ENCODE measurements at places on chromosomes 16 and 17. TPM values are rescaled to one million over a fixed set of nuclear protein-coding genes. Genes with fewer than 3 reads are reported as not detected.

Gene STX4
- 39.2 TPM for total RNA-seq

Gene COPZ2
- not detected for total RNA-seq

Gene SLC9A5
- total RNA-seq = 8.5 TPM

Gene PLA2G10
- total RNA-seq = 0.54 TPM

Gene CSH2
- total RNA-seq = 0.43 TPM

Gene HIC1
- 0.19 TPM for total RNA-seq

DNA sequence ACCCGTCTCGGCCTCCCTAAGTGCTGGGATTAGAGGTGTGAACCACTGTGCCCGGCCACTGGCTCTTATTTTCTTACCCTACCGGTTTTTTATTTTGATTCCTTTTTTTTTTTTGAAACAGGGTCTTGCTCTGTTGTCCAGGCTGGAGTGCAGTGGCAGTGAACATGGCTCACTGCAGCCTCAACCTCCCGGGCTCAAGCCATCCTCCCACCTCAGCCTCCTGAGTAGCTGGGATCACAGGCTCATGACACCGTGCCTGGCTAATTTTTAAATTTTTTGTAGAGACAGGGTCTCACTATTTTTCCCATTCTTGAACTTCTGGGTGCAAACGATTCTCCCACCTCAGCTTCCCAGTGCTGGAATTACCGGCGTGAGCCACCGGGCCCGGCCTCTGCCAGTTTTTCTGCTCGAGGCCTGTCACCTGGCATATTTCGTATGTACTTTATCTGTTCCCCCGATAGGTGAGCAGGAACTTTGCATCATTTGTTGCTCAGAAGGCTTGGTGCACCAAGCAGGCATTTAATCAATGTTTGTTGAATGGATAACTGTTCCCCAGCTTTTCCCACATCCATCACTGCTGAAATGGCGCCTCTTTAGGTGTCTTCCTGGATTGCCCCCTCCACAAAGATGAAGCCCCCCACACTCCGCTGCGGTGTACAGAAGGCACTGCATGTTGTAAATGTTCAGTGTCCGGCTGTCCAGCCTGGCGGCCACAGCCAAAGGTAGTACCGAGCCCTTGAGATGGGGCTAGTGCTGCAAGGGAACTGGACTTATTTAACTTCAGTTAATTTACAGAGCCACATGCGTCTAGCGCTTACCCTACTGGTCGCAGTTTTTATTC lies 858 bp upstream of the TELO2 start:
- H3K27me3 ChIP-seq = no peaks in the 10 kb centered on the region
- H3K4me1 ChIP-seq = no peaks in the 10 kb centered on the region
- H3K27ac ChIP-seq = peak overlapping the region; percentile 84
- DNase-seq = no peak
- peaks cover 11% of the 10 kb centered on the region for H3K36me3 ChIP-seq

GRCh38 chr17:66494023-66494803 lies 191.8 kb downstream of the PRKCA start:
- no peaks in the 10 kb centered on the region for H3K27me3 ChIP-seq
- H3K27ac ChIP-seq = no peak overlapping the region
- no peaks in the 10 kb centered on the region for H3K36me3 ChIP-seq
- DNase-seq = no peak
- no peak overlapping the region for H3K4me3 ChIP-seq
- H3K4me1 ChIP-seq = 0 out of 2 replicates have a peak, but pooled peaks cover 2% of the 10 kb centered on the region

GRCh38 chr17:46782250-46782953 lies 36.1 kb downstream of the WNT3 start:
- no peaks in the 10 kb centered on the region for H3K36me3 ChIP-seq
- H3K27ac ChIP-seq = no peak overlapping the region
- no peaks in the 10 kb centered on the region for H3K4me1 ChIP-seq
- H3K4me3 ChIP-seq = no peak overlapping the region

DNA sequence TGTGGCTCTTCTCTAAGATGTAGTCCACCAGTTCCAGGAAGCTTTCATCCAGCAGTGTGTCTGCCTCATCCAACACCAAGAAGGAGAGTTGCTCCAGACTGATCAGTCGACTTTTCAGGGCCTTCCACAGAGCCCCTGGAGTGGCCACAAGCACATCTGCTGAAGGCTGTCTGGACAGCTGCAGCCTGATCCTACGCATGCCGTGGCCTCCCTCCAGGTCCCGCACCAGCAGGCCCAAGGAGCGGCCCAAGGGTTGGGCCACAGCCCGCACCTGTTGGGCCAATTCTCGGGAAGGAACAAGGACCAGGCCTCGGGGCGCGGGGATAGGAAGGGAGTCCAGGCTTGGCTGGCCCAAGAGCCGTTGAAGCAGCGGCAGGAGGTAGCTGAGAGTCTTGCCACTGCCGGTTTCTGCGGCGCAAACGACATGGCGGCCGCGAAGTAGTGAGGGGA lies 729 bp downstream of the DDX28 start:
- H3K4me3 ChIP-seq = peak overlapping the region; percentile 99
- peak overlapping the region; percentile 97 for H3K27ac ChIP-seq
- H3K27me3 ChIP-seq = no peaks in the 10 kb centered on the region
- no peaks in the 10 kb centered on the region for H3K36me3 ChIP-seq
- H3K4me1 ChIP-seq = peaks cover 8% of the 10 kb centered on the region
- no peak for DNase-seq

- no peak overlapping the region for H3K27ac ChIP-seq
- H3K4me3 ChIP-seq = no peak overlapping the region
- no peaks in the 10 kb centered on the region for H3K36me3 ChIP-seq
- no peak for DNase-seq
- no peaks in the 10 kb centered on the region for H3K27me3 ChIP-seq
Observed at GRCh38 chr16:48524348-48525200, 85.4 kb downstream of the N4BP1 start.

DNA sequence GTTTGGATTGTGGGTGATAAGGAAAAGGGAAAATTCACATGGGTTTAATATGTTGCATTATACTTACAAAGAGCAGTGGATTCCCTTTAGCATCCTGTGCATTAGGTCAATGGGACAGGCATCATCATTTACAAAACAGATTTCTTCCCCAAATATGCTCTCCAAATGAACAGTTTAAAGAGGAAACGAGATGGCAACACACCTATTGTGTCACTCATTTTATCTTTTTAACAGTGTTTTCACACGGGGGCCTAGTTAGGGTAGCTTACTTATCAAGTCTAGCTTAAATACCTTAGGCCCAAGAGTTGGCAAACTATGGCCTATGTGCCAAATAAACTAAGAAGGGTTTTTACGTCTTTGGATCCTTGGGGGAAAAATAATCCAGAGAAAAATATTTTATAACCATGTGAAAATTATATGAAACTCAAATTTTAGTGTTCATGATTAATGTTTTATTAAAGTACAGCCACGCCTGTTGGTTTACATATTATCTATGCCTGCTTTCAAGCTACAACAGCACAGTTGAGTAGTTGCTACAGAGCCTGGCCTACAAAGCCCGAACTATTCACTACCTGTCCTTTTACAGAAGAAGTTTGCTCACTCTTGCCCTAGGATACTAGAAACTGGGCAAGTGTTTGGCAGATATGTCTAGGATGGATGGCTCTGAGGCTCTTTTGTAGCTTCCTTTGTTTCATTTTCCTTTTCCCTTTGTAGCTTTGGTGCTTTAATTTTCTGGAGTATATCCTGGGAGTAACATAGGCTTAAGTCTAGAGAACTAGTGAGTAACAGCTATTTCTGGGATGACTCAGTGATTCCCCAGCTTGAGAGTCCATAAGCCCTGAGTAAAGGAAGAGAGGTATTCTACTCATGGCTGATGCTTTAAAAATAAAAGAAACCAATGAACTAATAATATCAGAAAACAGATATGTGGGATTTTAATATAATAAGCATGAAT lies 12.4 kb downstream of the NUP93 start:
- H3K27me3 ChIP-seq = no peaks in the 10 kb centered on the region
- H3K27ac ChIP-seq = no peak overlapping the region
- no peak for DNase-seq

- H3K27ac ChIP-seq = no peak overlapping the region
- no peaks in the 10 kb centered on the region for H3K4me1 ChIP-seq
- no peak for DNase-seq
- no peaks in the 10 kb centered on the region for H3K27me3 ChIP-seq
- no peak overlapping the region for H3K4me3 ChIP-seq
Observed at GRCh38 chr16:23629516-23629915, 11.6 kb downstream of the PALB2 start.

DNA sequence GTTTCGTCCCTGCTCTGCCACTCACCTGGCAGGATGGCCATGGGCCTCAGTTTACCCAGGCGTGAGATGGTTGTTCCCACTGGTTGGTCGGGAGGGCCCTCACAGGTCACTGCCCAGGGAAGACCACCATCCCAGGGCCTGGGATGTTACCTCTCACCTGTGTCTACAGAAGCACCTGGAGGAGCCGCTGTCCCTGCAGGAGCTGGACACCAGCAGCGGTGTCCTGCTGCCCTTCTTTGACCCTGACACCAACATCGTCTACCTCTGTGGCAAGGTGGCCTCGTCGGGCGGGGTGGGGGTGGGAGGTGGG lies 4.1 kb downstream of the CORO1A start:
- H3K27ac ChIP-seq = no peak overlapping the region
- H3K36me3 ChIP-seq = no peaks in the 10 kb centered on the region
- no peak overlapping the region for H3K4me3 ChIP-seq
- H3K27me3 ChIP-seq = no peaks in the 10 kb centered on the region

- peaks cover 12% of the 10 kb centered on the region for H3K4me1 ChIP-seq
- no peaks in the 10 kb centered on the region for H3K36me3 ChIP-seq
- peak overlapping the region; percentile 87 for H3K27ac ChIP-seq
- H3K4me3 ChIP-seq = peak overlapping the region; percentile 43
- DNase-seq = peak; percentile 92
Observed at GRCh38 chr17:76968707-76969597, 100.7 kb downstream of the MGAT5B start.

- H3K4me3 ChIP-seq = no peak overlapping the region
- H3K27me3 ChIP-seq = no peaks in the 10 kb centered on the region
- H3K4me1 ChIP-seq = no peaks in the 10 kb centered on the region
- H3K36me3 ChIP-seq = no peaks in the 10 kb centered on the region
- no peak for DNase-seq
Observed at GRCh38 chr17:13776027-13776551, 174.4 kb upstream of the HS3ST3A1 start.

- peak overlapping the region; percentile 100 for H3K4me3 ChIP-seq
- no peaks in the 10 kb centered on the region for H3K27me3 ChIP-seq
- H3K36me3 ChIP-seq = peaks cover 2% of the 10 kb centered on the region
- H3K4me1 ChIP-seq = no peaks in the 10 kb centered on the region
- DNase-seq = no peak
Observed at GRCh38 chr16:27550582-27550920, 607 bp downstream of the KATNIP start.

All from H1 (cell line).